Brain (organoid and tissue), 16 donors: ENCODE measurements at places on chromosomes 16 and 17.

DNA sequence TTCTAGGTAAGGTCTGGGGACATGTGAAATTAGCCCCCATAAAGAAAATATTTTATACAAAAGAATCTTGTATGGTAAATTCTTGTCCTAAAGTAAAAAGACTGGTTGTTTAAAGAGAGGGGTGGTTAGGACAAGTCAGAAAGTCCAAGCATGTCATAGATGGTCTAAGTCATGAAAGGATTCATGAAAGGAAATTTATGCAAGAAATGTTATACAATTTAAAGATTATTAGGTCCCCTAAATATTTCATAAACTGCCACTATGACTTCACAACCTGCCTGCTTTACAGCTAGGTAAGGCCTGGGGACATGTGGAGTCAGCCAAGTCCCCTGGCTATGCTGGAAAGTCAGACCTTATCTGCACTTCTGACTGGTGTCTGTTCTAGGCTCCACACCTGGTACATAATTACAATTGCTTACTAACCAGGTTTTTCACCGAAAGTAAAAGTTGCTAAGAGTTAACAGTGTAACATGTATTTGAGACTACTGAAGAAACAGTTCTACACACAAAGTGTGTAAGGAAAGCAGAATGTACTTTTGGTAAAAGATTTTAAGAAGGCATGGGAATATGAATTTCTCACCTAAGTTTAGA is 17.0 kb downstream of the N4BP1 start:
- no peak for DNase-seq

DNA sequence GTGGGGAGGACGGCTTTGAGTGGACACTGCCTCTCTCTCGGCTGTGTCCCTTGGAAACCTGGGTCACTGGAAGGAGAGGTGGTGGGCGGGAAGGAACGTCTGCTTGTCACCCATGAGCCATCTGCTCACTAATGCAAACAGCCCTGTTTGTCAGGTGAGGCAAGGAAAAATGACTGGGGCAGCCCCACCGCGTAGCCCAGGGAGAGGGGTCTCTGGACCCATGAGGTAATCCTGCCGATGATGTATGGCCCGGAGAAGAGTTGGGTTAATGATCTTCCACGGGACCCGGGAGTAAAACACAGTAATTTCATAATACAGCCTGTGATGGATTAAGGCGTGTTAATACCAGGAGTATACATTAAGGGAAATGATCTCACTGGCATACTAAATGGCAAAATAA is 197.0 kb downstream of the CYLD start:
- DNase-seq, result no peak

DNA sequence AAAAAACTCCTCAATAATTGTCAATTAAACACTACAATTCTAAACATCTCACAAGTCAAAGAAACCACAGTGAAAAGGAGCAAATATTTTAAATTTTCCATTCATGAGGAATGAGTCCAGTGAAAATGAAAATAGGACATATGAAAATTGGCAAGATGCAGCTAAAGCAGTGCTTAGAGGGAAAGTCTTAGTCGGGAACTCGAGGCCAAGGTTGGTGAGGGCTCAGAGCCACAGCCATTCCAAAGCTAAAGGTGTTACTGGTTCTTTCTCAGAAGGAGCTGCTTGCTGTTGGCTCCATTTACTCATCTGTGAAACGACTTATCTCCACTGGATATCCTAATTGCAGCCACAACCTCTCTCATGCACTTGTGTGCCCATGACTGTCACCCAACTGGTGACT is 6.5 kb downstream of the SLC38A8 start:
- no peak for DNase-seq

- DNase-seq, result no peak
These were observed 2.2 kb downstream of the NUBP1 start for GRCh38 chr16:10745841-10746240.

DNA sequence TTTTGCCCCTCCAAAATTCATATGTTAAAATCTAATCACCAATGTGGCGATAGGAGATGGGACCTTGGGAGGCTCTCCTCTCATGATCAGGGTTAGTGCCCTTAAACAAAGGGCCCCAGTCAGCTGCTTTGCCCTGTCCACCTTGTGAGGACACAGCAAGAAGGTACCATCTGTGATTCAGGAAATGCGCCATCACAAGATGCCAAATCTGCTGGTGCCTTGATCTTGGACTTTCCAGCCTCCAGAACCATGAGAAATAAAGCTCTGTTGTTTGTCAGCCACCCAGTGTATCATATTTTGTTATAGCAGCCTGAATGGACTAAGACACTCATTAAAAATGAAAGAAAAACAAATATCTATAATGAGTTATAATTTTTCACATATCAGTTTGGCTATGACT is 63.0 kb upstream of the NKD1 start:
- DNase-seq, result no peak

GRCh38 chr16:71492786-71493185 is 3.7 kb upstream of the ZNF19 start:
- no peak for DNase-seq

DNA sequence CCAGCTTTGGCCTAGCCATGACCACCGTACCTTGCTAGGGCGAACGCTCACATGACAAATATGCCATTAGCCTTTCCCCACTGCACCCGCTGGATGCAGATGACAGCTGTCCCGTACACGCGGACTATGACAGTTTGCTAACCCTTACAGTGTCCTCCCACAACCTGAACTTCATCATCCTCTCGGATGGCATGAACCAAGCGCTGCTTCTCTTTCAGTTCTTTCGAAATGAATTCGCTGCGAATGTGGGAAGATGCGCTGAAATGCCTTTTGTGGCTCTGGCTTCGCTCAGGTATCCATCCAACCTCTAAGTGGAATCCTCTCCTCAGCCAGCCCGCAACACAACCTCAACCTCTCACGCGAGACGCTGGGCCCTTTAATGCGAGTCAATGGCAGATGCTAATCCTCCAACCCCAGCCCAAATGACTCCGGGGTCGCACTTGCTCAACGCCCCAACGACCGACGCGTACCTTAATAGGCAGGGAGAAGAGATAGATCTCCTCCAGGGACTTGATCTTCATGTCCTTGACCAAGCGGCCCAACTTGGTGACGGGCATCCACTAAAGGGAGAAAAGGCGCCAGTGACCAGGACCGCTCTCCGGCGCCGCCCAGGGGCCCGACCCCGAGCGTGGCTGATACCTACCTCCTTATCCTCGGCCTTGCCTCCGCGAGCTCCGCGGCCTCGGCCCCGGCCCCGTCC is 670 bp downstream of the RPS2 start:
- no peak for DNase-seq

GRCh38 chr16:51818342-51818944 is 667.4 kb upstream of the SALL1 start:
- DNase-seq, result peak; percentile 3

- no peak for DNase-seq
These were observed 4.5 kb upstream of the PHKG2 start for GRCh38 chr16:30743716-30744115.

GRCh38 chr16:47660540-47660939 is 199.4 kb downstream of the PHKB start:
- no peak for DNase-seq

DNA sequence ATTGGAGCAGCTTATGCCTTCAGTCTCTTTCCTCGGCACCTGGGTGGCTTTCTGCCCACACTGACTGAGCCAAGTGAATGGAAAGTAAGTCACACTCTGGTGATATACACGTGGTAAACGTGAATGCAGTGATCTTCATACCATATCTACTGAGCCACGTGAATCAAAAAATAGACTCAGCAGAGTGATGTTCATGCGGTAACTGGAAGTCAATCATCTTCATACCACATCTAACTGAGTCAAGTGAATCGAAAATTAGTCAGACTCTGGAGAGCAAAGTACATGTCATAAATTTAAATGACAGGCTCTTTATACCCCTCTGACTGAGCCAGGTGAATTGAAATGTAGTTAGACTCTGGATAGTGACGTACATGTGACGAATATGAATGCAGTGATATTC is 47.1 kb upstream of the ARL4D start:
- no peak for DNase-seq

DNA sequence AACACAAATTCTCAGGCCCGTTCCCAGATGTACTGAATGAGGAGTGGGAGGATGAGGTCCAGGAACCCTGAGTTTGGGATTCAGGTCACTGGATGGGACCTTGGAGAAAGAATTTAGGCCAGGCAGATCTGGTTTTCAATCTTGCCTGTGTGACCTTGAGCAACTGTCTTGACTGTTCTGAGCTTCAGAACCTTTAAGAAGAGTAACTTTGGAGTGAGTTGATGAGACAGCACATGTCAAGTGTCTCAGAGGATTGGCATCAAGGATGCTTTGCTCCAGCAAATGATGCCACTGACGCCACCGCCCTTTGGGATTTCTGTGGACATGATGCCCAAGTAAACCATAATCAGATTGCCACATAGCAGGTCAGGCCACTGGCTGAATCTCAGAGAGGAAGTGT is 56.2 kb upstream of the DNAJA2 start:
- no peak for DNase-seq

GRCh38 chr17:77527836-77528505 is 387.2 kb downstream of the SEC14L1 start:
- DNase-seq, result no peak

DNA sequence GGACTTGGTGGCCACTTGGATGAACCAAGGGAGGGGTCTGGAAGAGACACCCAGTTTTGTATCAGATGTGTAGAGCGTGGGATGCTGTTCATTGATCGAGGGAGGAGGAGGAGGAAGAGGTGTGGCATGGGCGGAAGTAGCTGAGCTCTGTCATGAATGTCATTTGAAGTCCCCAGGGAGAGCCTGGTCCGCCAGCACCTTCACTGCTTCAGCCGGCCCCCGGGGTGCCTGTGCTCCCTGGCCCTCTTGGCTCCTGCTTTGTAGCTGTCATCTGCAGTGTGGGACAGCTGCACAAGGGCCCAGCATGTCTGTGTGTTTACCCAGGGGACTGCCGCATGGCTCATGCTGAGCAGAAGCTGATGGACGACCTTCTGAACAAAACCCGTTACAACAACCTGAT is 75.4 kb upstream of the RBL2 start:
- DNase-seq, result no peak

GRCh38 chr16:88974916-88975215 is 2.1 kb downstream of the CBFA2T3 start:
- DNase-seq, result no peak

GRCh38 chr17:81241648-81242420 is 2.7 kb downstream of the NDUFAF8 start:
- peak; percentile 38 for DNase-seq

DNA sequence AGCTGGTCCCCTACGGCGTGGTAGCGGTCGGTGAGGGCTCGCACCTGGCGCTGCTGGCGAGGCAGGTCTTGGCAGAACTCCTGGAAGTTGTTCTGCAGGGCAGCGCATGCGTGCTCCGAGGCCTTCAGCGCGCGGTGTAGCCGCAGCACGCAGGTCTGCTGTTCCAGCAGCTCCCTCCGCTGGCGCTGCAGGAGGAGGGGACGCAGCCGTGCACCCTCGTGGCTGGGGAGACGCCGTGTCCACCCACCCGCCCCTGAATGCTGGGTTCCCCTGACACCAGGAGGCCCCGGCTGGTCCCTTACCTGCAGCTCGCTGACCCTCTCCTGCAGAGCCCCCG is 12.2 kb downstream of the EVPL start:
- no peak for DNase-seq

DNA sequence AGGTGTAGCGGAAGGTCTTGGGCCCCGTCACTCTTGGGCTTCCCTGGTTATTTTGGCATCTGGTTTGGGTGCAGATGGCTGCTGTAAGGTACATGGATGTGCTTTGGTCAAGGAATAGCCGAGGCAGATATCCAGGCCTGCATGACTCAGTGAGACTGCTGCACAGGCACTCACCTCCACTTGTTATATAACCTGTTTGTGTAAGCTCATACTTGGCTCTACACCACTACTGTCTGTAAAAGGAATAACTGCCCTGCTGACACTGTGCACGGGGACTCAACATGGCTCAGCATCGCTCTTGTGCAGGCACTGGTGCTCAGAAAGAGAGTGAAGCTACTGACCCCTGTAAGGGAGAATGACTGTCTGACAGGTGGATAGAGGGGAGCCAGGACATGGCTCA is 42.3 kb upstream of the ARL4D start:
- DNase-seq, result no peak

DNA sequence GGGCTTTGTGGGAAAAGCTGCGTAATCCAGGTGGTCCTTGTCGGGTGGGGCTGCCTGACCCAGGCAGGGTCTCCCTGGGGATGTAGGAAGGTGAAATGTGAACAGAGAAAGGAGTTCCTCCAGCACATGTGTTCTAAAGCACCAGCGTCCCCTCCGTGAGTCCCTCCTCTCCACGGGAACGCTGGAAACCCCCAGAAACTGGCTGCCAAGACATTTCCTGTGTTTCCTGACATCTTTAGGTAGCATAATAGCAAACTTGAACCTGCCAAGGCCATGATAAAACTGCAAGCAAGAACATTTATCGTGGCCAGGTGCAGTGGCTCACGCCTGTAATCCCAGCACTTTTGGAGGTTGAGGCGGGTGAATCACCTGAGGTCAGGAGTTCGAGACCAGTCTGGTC is 12.6 kb upstream of the PYDC1 start:
- no peak for DNase-seq

DNA sequence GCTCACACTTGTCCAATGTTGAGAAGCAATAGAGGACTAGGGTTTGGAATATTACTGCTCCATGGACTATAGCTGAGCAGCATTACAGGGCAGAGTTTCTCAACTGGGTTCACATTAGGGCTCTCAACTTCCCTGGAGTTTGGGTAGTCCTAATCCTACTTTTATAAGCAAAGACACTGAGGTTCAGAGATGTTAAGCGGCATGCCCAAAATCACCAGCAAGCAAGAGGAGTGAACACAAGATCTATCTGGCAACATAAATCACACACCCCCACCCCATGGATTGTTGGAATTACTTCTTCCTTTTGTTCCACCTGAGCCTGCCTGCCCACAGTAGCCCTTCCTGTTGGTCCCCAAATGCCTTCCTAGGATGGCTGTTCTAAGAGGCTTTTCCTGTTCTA is 5.2 kb downstream of the TSNAXIP1 start:
- DNase-seq, result no peak

DNA sequence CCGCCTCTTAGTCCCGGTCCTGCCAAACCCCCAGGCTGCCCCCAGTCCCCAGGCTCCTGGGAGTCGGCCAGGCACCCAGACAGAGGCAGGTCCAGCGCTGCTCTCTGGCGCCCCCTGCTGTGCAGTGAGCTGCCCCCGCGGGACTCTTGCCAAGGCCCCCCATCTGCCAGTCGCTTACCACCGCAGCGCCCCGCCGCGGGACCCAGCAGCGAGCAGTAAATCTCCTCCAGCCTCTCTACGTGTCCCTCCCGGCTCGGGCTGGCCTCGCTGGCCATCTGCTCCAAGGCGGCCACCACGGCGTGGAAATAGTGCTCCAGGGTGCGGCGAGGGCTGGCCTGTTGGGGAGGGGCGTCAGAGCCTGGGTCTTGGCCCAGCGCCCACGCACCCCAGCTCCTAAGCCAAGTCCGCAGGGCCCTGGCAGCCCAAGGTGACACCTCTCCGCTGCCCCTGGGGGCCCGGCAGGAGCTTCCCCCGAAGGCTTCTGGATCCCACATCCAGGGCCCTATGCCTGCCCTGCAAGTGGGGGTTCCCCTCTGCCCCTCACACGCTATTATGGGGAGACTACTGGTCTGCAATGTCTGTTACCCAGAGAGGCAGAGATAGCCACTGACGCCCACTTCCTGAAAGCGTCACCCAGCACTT is 33.7 kb upstream of the MFSD6L start:
- DNase-seq, result no peak

- DNase-seq, result no peak
These were observed 6.8 kb downstream of the SCARF1 start for GRCh38 chr17:1638624-1639300.

- no peak for DNase-seq
These were observed 139.3 kb downstream of the KCNJ2 start for GRCh38 chr17:70308618-70309017.

- no peak for DNase-seq
These were observed 1.5 kb downstream of the RSKR start for GRCh38 chr17:28612531-28612930.

GRCh38 chr16:53745753-53746266 is 41.9 kb downstream of the FTO start:
- DNase-seq, result no peak
